ENCODE measurements at places on chromosomes 3 and 15.
A peak's percentile ranks its signal among the peaks of the same experiment; 100 is the strongest.

DNA sequence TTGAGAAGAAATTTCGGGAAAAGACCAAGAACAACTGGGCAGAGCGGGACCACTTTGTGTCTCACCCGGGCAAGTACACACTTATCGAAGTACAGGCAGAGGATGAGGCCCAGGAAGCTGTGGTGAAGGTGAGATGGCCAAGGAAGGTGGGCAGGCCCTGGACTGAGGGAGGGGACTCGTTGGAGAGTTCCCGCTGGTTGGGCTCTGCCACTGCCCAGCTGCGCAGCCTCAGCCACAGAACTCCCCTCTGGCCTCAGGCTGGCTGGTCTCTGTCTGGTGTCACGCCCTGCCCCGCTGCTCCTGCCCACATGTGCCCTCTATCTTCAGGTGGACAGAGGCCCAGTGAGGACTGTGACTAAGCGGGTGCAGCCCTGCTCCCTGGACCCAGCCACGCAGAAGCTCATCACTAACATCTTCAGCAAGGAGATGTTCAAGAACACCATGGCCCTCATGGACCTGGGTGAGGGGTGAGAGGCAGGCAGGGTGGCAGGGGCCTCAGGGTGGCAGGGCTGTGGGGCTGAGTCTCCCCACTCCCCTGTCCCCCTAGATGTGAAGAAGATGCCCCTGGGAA, 2.4 kb downstream of the PARP3 start:
- no peak for DNase-seq

DNA sequence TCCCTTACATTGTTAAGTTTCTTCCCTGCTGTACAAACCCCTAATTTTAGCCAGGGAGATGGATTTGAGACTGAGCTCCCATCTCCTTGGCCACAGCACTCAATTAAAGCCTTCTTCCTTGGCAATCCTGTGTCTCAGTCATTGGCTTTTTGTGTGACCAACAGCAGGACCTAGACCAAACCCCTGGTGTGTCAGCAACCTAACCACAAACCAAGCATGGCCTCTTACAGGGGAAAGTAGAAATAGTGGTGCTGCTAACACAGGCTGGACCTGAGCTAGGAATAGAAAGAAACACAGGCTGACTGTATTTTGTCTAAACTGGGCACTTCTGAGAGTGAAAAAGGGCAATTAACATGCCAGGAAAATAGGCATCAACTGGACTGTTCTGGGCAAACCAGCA, 37.9 kb downstream of the PPCDC start:
- DNase-seq = peak; percentile 3

- peak; percentile 56 for DNase-seq
These were observed 817 bp upstream of the PLXNA1 start for GRCh38 chr3:126982126-126982470.

DNA sequence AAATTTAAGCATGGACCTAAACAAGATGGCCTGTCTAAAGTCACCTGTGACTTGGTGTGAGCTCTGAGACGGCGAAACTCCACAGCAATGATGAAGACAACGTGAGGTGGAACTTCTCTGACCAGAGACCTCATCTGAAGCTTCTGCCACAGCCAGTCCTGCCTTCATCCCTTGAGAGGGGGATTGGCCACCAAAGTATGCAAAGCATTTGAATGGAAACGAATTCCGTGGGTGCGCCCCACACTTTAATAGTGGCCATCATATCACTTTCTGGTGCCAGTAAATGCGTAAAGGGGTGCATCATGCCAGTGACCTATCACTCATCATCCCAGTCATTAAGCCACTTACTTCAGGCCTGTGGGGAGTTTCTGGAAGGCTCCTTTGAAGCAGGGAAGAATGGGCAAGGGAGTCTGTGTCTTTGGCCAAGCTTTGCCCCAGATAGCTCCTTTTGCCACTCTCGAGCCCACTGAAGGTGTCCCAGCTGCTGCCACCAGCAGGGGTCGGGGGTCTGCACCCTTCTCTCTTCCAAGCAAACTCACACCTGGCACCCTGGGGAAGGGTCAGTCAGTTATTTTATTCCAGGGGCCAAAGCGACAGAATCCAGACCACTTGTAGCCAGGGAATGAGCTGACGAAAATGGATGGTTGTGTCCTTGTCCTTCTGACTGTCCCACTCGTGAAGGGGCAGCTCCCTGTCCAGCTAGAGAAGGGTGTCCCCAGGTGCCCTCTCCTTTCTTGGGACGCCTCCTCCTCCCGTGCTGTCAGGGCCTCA, 17.7 kb downstream of the MUC20 start:
- DNase-seq = no peak

DNA sequence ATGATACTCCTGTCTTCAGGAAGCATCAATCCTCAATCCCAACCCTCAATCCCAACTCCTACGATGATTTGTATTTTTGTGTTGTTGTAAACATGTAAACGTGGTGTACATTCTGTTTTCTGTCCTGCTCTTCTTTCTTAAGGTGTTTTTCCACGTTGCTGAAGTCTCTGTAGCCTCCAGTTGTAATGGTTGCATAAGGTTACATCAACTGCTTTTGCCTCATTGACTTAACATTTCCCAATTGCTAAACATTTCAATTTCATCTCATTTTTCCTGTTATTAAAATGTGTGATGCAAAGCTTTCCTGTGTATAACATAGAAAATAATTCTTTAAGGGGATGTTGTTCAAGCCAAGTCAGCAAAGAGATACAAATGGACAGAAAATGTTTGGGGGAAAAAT, 33.4 kb downstream of the HRH1 start:
- DNase-seq = no peak

DNA sequence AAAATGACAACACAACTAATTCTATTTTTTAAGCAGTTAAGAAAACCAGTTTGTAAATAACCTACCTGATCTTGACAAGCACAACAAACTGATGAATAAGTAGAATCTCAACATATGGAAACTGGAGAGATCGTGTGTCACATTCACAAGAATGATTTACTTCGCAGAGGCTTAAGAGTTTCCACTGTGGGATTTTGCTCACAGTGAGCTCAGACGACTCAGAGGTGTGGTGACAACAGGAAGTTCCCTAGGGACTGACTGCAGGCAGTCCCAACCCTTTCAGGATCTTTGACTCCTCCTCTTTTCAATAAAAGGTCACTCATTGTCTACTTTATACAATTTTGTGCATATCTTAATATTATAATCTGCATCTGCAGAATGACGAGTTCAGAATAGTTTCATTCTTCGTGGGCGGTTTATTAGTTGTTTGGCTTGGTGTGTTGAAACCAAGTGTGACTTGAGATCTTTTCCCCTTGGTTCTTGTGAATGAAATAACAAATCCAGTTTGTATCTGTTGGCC, at the start of gene LIPH:
TSS of gene LIPH (minus strand) at position 231 of the 520 bp plus-strand sequence. CDS start at position 114, 117 bp downstream.
- DNase-seq = peak; percentile 80

DNA sequence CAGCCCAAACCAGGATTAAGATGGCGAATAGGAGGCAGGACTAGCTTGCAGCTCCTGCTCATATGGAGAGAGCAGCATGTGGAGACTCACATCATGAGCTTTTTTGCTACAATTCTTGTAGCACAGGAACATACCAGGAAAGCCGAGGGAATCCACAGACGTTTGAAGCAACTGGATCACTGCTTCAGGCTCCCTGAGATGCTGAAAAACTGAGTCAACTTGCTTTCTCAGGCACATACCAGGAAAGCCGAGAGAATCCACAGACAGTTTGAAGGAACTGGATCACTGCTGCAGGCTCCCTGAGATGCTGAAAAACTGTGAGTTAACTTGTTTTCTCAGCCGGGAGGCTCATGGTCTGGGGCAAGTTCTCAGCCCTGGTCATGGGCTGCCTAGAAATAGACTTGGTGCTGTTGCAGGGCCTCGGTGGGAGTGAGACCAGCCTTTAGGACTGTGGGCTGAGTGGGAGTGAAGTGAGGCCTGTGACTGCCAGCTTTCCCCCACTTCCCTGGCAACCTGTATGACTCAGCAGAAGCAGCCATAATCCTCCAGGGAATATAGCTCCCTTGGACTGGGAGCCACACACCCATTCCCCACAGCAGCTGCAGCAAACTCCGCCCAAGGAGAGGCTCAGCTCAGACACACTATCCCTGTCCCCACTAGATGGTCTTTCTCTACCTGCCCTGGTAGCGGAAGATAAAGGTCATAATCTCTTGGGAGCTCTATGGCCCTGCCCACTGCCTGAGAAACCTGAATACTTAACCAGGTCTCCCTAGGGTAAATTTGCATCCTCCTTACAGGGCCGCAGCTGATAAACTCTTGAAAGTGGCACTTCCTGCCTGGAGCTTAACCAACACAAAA, 51.9 kb upstream of the PFN2 start:
- peak; percentile 71 for DNase-seq

GRCh38 chr15:44137750-44138149, 57.3 kb downstream of the FRMD5 start:
- peak; percentile 91 for DNase-seq

- no peak for DNase-seq
These were observed 21.3 kb upstream of the MAGEF1 start for GRCh38 chr3:184733181-184733580.

DNA sequence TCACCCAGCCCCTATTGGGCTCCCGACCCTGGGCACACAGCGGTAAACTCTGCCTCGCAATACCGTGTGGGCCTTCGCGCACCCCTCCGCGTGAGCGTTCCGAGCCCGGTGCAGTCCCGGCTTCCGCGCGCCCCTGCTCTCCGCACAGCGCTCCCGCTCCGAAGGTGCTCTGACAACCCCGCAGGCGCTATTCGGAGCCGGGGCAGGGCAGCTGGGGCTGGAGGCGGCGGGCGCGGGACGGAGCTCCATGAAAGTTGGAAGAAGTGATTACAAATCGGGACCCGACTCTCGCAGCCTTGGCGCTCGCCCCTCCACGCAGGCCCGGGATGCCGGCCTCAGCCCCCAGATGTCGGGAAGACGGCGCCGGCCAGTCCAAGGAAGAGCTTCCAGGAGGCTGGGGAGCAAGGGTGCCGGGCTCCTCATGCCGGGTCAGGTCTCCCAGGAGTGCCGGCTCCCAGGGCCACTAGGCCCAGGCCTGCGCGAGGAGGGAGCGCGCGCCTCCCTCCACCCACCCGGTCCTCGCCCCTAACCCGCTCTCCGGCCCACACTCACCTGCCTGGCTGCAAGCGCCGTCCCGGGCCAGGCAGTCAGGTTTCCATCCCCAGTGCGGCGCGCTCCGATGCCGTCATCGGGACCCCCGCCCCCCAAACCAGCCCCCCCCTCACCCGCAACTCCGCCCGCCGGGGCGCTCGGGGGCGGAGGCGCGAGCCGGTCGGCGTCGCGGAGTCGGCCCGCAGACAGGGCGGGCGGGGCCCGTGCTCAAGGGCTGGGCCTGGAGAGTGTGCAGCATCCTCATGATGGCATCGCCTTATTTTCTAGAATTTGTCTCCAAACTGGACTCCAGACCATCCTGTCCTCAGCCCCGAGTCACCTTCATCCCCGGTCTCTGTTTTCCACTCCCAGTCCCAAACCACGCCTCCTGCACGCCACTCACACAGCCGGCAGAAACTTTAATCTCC, at the start of gene KIF7:
TSS of gene KIF7 (minus strand) at position 621 of the 959 bp plus-strand sequence. CDS start 2,537 bp downstream, outside the sequence.
- DNase-seq = peak; percentile 35

DNA sequence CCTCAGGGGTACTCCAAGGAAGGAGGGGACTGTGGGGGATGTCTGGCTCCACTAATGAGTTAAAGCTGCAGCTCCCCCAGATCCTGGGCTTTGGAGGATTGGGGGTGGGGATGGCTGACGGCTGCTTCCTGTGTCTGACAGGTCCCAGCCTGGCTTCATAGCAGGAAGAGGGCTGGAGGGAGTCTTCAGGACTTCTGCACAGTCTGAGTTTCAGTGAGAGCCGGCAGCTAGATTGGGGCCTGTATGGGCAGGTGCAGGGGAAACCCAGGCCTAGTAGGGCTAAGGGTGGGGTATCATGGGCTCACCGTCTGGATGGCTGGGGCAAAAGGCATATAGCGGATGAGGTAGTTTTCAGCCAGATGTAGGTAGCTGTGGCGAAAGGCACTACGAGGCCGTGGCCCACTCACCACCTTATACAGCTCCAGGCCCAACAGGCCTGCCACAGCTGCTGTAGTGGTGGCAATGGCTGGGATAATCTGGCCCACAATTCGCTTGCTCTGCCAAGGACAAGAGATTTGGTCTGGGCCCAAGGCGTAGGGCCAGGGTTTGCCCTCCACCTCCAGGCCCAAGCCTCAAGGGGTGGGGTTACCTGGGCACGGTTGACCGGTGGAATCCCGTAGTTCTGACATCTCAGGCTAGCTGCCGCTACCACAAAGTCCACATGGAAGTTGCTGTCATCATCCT, 4.5 kb downstream of the INKA1 start:
- no peak for DNase-seq

- DNase-seq = no peak
These were observed 28.9 kb upstream of the SEC13 start for GRCh38 chr3:10349801-10350200.

DNA sequence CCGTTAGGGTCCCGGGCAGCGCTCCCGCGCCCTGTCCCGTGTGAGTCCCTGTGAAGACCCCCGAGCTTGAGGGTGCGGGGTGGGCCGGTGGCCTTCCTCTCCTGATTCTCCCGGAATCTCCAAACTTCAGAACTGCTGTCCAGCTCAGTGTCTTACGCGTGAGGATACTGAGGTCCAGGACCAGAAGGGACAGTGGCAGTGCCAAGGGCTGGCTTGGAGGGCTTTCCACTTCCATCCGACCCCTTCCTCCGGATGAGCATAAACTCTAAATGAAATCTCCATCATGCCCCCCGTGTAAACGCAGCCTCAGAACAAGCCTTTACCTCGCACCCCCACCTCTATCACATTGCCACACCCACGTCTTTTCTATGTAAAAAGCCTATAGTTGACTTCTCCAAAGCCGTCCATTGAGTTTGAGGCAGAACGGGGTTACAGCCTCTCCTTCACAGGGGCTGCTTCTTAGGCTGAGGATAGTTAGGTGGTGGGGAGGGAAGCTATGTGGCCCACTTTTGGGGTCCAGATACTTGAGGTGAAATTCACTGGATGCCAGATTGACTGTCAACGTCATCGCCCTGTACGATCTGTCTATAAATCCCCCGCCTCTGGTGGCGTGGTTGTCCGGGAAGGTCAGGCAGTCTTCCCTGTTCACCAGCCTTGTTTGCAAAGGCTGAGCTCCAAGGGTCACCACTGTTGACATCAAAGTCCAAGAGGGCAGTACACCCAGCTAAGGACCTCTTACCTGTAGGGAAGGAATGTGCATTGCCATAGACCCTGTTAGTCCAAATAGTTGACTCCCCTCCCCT, 1.1 kb downstream of the EDEM1 start:
- peak; percentile 33 for DNase-seq

GRCh38 chr3:54916732-54917131, 11.1 kb downstream of the LRTM1 start:
- no peak for DNase-seq

GRCh38 chr3:59481776-59482400, 432.1 kb upstream of the CFAP20DC start:
- DNase-seq = no peak

GRCh38 chr3:172321035-172321434, 127.2 kb downstream of the GHSR start:
- peak; percentile 32 for DNase-seq

- DNase-seq = no peak
These were observed 201.9 kb upstream of the STRIT1 start for GRCh38 chr3:155495387-155495786.

GRCh38 chr15:93619597-93619996, 530.6 kb upstream of the RGMA start:
- no peak for DNase-seq

GRCh38 chr3:20141851-20142250, 44.2 kb downstream of the SGO1 start:
- DNase-seq = peak; percentile 79

- DNase-seq = no peak
These were observed 157.1 kb upstream of the TMC3 start for GRCh38 chr15:81531109-81531592.

- no peak for DNase-seq
These were observed 162.2 kb downstream of the ATP10A start for GRCh38 chr15:25700916-25701315.
